ENCODE measurements at places on chromosomes 1 and 21. TPM values are rescaled to one million over a fixed set of nuclear protein-coding genes. Genes with fewer than 3 reads are reported as not detected.

- no peaks in the 10 kb centered on the region for H3K4me1 ChIP-seq
- no peaks in the 10 kb centered on the region for H3K27me3 ChIP-seq
- H3K27ac ChIP-seq: no peak overlapping the region
- DNase-seq: no peak
Observed at GRCh38 chr1:51952638-51953037, 37.9 kb downstream of the RAB3B start.

DNA sequence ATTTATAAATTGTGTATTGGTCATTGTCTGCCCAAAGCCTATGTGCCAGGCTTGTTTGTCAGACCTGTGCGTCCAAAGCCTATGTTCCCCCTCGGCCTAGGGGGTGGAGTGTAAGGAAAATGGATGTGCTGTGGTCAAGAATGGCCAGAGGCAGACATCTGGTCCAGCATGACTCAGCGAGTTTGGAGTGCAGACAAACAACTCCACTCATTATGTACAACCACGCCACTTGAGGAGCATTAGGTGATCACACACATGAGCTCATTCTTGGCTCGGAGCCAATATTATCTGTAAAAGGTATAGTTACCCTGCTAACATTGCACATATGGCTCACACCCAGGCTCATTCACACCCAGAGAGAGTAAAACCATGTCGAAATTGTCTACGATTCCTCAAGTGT lies 1047.6 kb upstream of the ADGRL4 start:
- no peak overlapping the region for H3K27ac ChIP-seq
- no peaks in the 10 kb centered on the region for H3K27me3 ChIP-seq
- no peaks in the 10 kb centered on the region for H3K36me3 ChIP-seq
- no peaks in the 10 kb centered on the region for H3K4me1 ChIP-seq
- H3K4me3 ChIP-seq: no peak overlapping the region

DNA sequence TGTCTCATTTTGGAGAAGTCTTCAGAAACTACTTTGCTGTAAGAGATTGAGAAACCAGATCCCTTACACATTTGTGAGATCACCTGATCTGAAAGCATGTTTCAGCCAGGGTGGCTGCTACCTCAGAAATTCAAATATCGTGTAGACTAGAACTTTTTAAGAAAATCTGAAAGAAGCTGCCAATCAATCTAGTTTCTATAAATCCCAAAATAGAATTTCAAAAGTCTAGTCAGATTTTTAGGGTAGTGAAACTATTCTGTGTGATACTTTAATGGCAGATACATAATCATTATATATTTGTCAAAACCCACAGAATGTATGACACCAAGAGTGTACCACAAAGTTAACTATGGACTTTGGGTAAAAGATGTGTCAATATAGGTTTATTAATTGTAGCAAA lies 79.9 kb upstream of the PLPPR5 start:
- no peak overlapping the region for H3K4me3 ChIP-seq
- H3K27me3 ChIP-seq: no peaks in the 10 kb centered on the region
- no peaks in the 10 kb centered on the region for H3K36me3 ChIP-seq
- no peak for DNase-seq
- H3K4me1 ChIP-seq: no peaks in the 10 kb centered on the region
- no peak overlapping the region for H3K27ac ChIP-seq

GRCh38 chr1:212982430-212983152 lies 32.2 kb downstream of the VASH2 start:
- H3K4me1 ChIP-seq: peaks cover 35% of the 10 kb centered on the region
- no peaks in the 10 kb centered on the region for H3K36me3 ChIP-seq
- H3K27ac ChIP-seq: no peak overlapping the region
- H3K4me3 ChIP-seq: no peak overlapping the region
- DNase-seq: peak; percentile 50

DNA sequence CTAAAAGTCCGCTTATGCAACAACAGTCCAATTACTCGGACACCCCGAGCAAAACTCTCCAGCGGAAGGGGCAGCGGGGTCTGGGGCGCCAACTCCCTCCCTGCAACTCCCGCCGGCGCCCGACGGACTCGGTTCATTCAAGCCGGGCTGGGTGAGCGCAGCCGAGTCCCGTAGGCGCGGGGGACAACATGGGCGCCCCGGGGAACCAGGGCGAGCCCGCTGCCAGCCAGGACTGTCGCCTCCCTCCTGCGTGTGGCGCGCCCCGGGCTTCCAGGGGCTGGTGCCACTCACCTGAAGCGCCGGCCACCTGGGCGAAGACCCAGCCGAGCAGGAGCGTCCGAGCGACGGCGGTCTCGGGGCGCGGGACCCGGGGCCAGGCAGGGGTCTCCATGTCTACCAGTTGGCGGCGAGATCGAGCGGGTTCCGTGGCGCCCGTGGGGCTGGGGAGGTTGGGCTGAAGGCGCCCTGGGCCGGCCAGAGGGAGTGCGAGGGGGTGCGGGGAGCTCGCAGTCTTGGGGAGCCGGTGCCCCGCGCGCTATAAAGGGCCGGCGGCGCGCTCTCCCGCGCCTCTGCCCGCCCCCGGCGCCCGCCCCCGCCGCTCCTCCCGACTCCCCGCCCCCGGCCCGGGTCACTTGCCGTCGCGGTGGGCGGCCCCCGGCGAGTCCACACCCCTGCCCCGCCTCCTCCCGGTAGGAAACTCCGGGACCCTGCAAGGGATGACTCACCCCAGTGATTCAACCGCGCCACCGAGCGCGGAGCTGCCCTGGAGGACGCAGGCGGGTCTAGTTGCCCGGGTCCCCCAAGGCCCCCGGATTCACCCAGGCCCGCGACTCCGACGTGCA lies at the start of gene F3:
TSS of gene F3 (minus strand) at position 514 of the 842 bp plus-strand sequence. CDS start at position 391, 123 bp downstream.
- no peaks in the 10 kb centered on the region for H3K36me3 ChIP-seq
- H3K27me3 ChIP-seq: no peaks in the 10 kb centered on the region
- H3K4me3 ChIP-seq: peak within 1 kb of the TSS; percentile 71
- peaks cover 45% of the 10 kb centered on the region for H3K4me1 ChIP-seq
- peak; percentile 94 for DNase-seq
- peak within 1 kb of the TSS; percentile 89 for H3K27ac ChIP-seq

DNA sequence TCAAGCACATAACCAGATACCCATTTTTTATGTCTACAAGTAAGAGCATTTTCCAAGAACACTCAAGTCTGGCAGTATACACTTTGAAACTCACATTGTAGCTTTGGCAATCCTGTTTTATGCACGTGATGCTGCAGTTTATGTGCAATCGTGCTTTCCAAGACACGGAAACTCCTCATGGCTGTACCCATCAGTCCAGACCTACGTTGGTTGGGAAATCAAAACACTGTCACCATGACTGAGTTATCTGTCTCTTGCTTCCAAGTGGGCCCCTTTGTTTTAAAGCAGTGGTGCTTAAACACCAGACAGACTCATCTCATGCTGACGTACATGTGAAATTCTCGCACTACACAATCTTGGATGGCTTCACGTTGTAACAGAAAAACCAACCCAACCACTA lies 192.8 kb downstream of the LTN1 start:
- H3K4me1 ChIP-seq: peaks cover 3% of the 10 kb centered on the region
- no peaks in the 10 kb centered on the region for H3K36me3 ChIP-seq
- H3K4me3 ChIP-seq: no peak overlapping the region
- no peak for DNase-seq

DNA sequence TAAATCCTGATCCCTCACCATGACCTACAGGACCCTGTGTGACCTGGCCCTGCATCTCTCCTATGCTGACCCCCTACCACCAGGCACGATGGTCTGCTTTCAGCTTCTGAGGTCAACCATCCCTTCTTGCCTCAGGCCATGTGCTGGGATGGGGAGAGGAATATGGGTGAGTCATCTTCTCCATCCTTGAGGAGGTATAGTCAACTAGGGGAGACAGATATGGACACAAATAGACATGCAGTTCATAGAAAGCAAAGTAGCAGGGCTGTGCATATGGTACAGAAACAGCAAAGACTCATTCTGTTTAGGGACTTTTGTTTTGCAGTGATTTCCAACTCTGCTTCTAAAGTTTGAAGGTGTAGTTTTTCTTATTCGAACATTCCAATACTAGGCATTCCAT lies 250.8 kb upstream of the FGGY start:
- no peaks in the 10 kb centered on the region for H3K36me3 ChIP-seq
- H3K4me3 ChIP-seq: no peak overlapping the region
- no peak overlapping the region for H3K27ac ChIP-seq
- peaks cover 15% of the 10 kb centered on the region for H3K4me1 ChIP-seq
- DNase-seq: no peak

GRCh38 chr1:98034505-98034904 lies 113.7 kb upstream of the DPYD start:
- no peaks in the 10 kb centered on the region for H3K36me3 ChIP-seq
- H3K4me3 ChIP-seq: no peak overlapping the region
- no peaks in the 10 kb centered on the region for H3K4me1 ChIP-seq

DNA sequence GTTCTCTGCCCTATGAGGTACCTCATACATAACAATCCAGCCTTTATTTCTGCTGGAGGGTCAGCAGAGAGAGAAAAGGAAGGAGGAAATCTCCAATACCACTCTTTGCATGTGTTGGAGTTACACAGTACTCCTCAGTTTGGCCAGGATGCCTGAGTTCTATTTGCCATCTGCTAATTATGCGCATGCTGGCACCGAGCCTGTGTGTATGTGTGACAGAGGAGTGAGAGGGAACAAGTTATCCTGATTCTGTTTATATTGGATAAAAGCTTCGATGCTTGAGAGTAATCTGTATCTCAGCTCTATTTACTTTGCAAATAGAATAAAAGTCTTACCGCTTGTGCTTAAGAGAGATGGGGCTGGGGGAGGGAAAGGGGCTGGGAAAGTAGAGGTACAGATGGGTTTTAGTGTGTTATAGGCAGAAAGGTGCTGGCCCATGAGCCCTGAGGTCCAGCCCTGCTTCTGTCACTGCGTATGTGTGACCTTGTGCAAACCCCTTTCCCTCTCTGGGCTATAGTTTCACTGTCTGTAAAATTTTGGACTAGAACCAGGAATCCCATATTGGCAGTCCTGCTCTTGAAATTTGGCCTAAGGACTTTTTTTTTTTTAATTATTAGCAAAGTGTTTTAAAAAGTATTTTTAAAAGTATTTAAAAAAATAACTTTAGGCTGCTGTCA lies 54.5 kb upstream of the PLXNA2 start:
- DNase-seq: no peak
- H3K27me3 ChIP-seq: no peaks in the 10 kb centered on the region
- no peak overlapping the region for H3K27ac ChIP-seq
- no peaks in the 10 kb centered on the region for H3K4me1 ChIP-seq

GRCh38 chr21:41076064-41076463 lies 91.9 kb upstream of the BACE2 start:
- H3K27ac ChIP-seq: no peak overlapping the region
- DNase-seq: no peak
- H3K4me3 ChIP-seq: no peak overlapping the region
- no peaks in the 10 kb centered on the region for H3K36me3 ChIP-seq

DNA sequence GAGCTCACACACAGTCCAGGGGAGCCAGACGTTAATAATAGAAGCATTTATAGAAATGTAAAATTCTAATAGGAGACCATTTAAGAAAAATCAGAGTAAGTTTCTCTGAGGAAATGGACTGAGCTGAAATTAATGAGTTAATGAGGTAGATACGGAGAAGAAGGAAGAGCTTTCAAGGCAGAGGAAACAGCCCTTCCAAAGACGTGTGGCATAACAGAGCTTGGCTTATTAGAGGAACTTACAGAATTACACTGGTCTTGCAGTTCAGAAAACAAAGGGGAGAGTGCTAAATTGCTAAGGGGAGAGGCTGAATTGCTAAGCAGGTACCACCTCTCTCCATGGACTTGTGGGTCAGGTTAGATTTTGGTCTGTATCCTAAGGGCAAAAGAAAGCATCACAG lies 8.2 kb upstream of the PIGK start:
- no peak overlapping the region for H3K27ac ChIP-seq
- DNase-seq: no peak
- H3K4me3 ChIP-seq: no peak overlapping the region
- no peaks in the 10 kb centered on the region for H3K4me1 ChIP-seq
- no peaks in the 10 kb centered on the region for H3K27me3 ChIP-seq

GRCh38 chr1:22503721-22504410 lies 52.2 kb downstream of the ZBTB40 start:
- H3K27ac ChIP-seq: no peak overlapping the region
- no peaks in the 10 kb centered on the region for H3K27me3 ChIP-seq
- H3K4me3 ChIP-seq: no peak overlapping the region
- H3K36me3 ChIP-seq: peaks cover 39% of the 10 kb centered on the region

GRCh38 chr1:64871256-64871655 lies 95.1 kb downstream of the JAK1 start:
- no peak for DNase-seq
- H3K4me1 ChIP-seq: no peaks in the 10 kb centered on the region
- no peak overlapping the region for H3K27ac ChIP-seq
- no peaks in the 10 kb centered on the region for H3K27me3 ChIP-seq
- H3K36me3 ChIP-seq: peaks cover 95% of the 10 kb centered on the region

- H3K4me3 ChIP-seq: no peak overlapping the region
- H3K4me1 ChIP-seq: peaks cover 39% of the 10 kb centered on the region
- peak overlapping the region; percentile 58 for H3K27ac ChIP-seq
- H3K36me3 ChIP-seq: no peaks in the 10 kb centered on the region
- H3K27me3 ChIP-seq: no peaks in the 10 kb centered on the region
Observed at GRCh38 chr1:15799928-15800835, 7.3 kb downstream of the UQCRHL start.

GRCh38 chr1:241465673-241466072 lies 53.9 kb downstream of the FH start:
- DNase-seq: no peak
- no peaks in the 10 kb centered on the region for H3K27me3 ChIP-seq
- no peaks in the 10 kb centered on the region for H3K36me3 ChIP-seq
- no peak overlapping the region for H3K27ac ChIP-seq
- no peak overlapping the region for H3K4me3 ChIP-seq
- no peaks in the 10 kb centered on the region for H3K4me1 ChIP-seq

DNA sequence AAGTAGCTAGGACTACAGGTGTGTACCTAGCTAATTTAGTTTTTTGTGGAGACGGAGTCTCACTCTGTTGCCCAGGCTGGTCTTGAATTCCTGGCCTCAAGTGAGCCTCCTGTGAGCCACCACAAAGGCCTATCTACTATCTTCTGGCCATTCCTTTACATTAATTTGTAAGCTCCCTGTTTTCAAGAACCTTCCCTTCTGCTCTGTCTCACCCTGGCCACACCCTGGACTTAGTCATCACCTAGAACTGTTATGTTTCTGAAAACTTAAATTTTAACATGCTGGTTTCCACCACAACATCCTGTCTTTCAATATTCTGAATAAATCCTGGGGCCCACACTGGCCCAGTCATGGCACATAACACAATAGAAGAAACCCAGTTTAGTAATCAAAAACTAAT lies 4.9 kb upstream of the B4GALT3 start:
- no peak overlapping the region for H3K4me3 ChIP-seq
- peaks cover 31% of the 10 kb centered on the region for H3K4me1 ChIP-seq
- H3K36me3 ChIP-seq: no peaks in the 10 kb centered on the region
- H3K27ac ChIP-seq: no peak overlapping the region
- H3K27me3 ChIP-seq: no peaks in the 10 kb centered on the region

DNA sequence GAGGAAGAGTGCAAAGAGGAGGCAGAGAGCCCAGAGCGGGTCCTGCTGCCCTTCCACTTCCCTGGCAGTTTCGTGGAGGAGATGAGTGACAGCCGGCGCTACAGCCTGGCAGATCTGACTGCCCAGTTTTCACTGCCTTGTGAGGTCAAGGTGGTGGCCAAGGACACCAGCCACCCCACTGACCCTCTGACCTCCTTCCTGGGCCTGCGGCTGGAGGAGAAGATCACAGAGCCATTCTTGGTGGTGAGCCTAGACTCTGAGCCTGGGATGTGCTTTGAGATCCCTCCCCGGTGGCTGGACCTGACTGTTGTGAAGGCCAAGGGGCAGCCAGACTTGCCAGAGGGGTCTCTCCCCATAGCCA lies 10.2 kb downstream of the THEMIS2 start:
- H3K4me3 ChIP-seq: no peak overlapping the region
- no peaks in the 10 kb centered on the region for H3K27me3 ChIP-seq
- no peaks in the 10 kb centered on the region for H3K36me3 ChIP-seq
- DNase-seq: no peak

MEX3A gene
- total RNA-seq: 0.65 TPM

FUCA1 gene
- total RNA-seq: 24.5 TPM

OPTC gene
- not detected for total RNA-seq

KRTAP7-1 gene
- not detected for total RNA-seq

KRTAP10-12 gene
- not detected for total RNA-seq

RLF gene
- 15.1 TPM for total RNA-seq
